ENCODE measurements at places on chromosomes 4 and X.

GRCh38 chr4:176149680-176150355 lies 45.6 kb downstream of the SPATA4 start:
- no peak for DNase-seq

GRCh38 chrX:12789976-12790375 lies 1.2 kb upstream of the PRPS2 start:
- DNase-seq: no peak

GRCh38 chrX:149274516-149275105 lies 230.5 kb downstream of the IDS start:
- no peak for DNase-seq

DNA sequence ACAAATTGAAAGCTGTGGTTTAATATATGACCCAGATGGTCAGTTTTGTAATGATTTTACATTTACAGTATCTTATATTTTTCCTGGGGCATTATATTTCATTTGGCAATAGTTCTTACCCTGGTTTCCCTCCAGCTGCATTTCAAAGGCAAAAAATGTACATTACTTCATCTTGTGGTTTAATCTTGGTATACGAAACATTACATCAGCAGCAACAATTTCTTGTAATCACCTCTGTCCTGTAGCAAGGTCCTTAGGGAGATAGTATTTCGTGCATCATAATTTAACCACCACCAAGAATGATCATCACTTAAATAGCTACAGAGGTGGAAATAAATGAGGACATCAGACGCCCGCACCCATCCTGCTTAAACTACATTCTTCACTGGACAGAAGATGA lies 48.8 kb downstream of the HS6ST2 start:
- no peak for DNase-seq

DNA sequence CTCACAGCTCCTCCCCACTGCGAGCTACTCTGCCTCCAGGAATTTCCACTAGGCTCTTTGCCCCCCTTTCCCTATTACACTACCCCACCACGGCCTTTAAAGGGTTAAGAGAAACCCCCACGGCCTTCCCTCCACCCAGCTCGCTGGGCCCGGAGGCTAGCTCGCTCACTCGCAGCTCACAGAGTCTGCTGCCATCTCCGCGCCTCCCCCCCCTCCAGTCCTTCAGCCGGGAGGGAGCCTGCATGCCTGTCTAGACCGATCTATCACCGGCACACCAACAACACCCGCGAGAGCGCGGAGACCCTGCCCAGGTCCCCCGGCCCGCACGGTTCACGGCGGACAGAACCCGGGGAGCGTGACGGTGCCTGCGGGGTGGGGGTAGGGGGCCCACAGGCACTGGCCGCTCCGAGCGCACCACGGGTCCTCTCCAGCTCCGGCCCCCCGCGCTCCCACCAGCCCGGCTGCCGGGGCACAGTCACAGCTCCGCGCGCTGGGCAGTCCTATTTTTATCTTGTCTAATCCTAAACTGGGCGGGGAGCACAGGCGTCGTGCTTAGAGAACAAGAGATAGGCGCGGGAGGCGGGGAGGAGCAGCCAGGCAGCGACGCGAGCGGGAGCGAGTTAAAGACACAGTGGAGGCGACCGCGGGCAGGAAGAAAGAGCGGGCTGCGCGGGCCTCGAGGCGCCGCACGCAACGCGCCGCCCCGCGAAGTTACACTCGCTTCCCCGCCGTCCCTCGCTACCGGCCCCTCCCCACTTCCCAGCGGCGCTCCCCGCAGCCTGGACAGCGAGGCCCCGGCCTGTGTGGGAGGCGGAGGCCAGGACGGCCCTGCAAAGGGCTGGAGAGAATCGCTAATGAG lies 3.5 kb downstream of the BCOR start:
- DNase-seq: no peak

GRCh38 chr4:68683034-68683433 lies 12.6 kb upstream of the UGT2B15 start:
- no peak for DNase-seq

GRCh38 chrX:69616457-69617203 lies 717 bp downstream of the EDA start:
- no peak for DNase-seq

DNA sequence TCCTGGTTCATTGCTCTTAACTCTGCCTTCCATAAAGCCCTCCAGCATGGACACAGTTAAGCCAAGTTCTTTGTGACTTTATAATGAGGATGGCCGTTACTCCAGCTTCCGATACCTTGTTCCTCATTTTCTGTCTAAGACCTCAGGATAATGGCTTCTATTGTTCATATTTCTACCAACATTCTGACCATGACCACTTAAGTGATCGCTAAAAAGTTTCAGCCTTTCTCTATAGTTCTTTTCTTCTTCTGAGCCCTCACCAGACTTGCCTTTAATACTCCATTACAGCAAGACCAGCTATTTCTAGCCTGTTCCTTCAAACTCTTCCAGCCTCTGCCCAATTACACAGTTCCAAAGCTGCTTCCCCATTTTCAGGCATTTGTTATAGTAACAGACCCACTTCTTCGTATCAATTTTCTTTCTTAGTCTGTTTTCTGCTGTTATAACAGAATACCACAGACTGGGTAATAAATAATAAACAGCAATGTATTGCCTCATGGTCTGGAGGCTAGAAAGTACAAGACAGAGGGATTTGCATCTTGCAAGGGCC lies 12.3 kb downstream of the RNF175 start:
- no peak for DNase-seq

DNA sequence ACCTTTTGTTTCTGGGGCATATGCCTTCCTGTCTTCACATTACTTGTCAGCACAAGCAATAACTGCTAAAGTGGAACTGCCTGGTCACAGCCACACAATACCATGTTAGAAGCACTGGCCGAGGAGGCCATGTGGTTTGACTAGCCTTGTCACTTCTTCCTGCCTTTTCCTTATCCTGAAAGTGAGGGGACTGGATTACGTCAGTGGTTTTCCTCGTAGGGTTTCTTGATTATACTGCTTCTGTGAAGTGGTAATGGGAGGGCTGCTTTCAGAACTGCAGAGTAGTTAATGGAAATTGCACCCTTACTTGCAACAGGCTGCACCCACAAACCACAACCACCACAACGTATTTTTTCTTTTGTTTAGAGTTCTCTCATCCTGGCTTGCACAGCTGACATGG lies 26.6 kb downstream of the ZRSR2 start:
- peak; percentile 2 for DNase-seq
